Globus pallidus (tissue), 1 donor: ENCODE measurements at places on chromosomes 16 and 17.

DNA sequence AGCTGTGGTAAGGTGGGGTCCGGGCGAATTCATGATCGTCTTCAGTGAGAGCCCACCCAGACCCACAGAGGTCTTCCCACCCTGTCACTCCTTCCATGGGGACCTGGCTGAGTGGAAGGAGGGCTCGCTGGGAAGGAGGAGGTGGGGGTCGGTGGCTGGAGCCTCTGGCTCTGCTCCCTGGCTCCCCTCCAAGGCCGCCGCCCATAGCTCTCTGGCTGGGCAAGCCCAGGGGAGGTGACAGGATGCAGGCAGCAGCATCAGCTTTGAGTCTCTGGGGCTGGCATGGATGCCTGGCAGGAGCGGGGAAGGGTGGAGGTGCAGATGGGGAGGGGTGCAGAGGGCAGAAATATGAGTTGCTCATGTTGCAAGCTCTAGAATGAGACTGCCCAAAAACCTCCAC, 147.0 kb downstream of the ENGASE start:
- no peak for DNase-seq

DNA sequence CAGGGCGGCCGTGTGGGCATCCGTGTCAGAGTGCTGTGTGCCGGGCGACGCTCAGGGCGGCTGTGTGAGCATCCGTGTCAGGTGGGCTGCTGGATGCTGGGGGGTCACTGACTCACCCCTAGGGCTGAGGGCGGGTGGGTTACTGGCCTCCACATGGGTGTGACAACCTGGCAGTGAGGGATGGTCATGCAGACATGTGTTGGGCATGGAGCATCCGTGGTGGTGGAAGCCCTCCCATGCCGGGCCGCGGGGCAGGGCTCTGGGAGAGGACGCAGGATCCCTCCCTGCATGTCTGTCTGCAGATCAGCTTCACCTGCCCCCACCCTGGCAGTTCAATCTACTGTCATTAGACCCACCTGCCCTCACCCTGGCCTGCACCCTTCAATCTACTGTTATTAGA, 56.3 kb downstream of the METRNL start:
- no peak for DNase-seq

DNA sequence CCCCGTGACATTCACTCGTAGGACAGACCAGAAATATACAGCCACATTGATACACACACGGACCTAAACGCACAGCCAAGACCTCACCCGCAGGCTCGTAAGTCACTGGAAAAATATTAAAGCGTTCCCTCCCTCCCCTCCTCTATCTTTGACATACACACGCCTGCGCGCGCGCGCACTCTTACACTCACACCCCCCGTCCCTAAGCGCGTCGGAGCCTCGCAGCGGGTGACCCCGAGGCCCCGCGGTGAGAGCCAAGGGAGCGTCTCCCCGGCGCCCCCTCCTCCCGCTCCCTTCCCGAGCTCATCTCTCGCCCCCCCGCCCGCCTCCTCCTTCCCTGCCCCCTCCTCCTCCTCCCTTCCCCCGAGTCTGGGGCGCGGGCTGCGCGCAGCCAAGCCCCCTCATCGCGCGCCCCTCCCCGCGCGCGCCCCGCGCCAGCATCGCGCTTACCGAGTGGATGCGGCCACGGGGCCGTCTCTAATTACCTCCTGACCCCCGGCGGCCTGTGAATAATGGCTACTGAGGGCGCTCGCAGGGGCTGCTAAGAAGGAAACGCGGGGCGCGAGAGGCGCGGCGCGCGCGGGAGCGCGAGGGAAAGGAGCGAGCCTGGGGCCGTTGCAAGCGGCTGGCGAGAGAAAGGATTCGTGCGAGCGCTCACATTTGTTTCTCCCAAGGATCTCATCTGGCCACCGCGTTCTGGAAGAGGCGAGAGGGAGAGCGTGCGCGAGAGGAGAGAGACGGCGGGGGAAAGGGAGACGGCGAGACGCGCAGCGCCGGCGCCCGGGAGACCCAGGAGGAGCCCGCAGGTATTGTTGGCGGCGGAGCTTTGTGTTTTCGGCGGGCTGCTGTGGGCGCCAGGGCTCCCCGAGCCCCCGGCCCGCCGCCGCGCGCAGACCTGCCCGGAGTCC, 42.4 kb downstream of the RAI1 start:
- no peak for DNase-seq

GRCh38 chr16:658679-659571, 9.0 kb upstream of the RHOT2 start:
- DNase-seq = no peak

GRCh38 chr17:76497979-76498875, 3.0 kb downstream of the RHBDF2 start:
- DNase-seq = peak; percentile 69

- DNase-seq = no peak
Observed at GRCh38 chr16:48210747-48211146, 33.4 kb upstream of the LONP2 start.

DNA sequence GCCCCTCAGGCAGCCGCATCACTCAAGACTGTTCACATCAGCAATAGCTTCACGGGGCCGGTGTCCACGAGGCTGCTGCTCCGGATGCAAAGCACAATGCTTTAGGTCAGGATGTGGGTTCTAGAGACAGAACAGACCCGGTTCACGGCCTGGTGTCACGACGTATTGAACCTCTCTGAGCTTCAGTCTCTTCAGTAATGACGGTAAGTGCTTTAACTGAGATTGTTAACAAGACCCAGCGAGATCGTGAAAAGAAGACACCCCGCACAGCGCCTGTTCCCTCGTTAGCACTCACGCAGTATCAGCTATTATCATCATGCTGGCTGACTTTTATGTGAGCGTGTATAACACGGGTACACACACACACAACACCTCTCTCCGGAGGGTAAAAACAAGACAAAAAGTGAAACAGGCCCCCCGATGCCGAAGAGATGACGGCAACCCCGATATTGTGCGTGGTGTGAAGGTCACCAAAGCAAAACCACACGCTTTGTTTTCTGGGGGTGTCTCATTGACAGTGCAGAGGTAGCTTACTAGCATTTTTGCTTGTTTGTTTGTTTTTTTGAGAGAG, 21.4 kb upstream of the ABR start:
- no peak for DNase-seq

DNA sequence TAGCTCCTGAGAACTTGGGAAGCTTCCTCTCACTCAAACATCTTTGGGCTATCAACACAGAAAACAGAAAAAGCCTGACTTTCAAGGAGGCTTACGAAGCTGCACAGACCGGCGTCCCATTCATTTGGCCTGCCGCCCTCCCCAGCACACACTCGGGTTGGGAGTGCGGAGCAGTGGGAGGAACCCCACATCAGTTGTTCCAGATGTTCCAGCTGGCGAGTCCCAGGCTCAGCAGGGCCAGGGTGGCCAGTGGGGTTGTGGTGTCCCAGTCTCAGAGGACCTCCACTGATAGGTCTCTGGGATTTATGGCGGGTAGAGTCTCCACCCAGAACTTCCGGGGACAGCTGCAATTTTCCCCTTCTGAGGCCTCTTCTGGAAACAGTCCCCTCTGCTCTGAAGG, 43.1 kb upstream of the DLX4 start:
- DNase-seq = no peak

DNA sequence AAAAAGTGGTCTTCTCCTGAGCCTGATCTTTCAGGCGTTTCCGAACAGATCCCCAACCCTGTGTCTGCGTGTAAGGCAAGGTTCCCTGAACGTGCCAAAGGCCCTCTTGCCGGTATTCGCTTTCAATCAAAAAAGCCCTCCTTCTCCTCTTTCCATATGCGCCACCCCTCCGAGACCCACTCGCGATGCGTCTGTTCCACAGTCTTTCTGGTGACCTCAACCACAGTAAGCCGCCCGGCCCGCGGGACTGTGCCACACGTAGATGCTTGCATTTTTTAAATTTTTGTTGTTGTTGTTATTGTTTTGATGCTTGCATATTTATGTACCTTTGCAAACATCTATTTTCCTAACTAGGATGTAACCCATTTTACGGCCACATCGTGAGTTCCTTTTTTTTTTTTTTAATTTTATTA, 607 bp upstream of the PRPSAP1 start:
- no peak for DNase-seq

- DNase-seq = no peak
Observed at GRCh38 chr16:49623501-49624266, 232.2 kb downstream of the ZNF423 start.

DNA sequence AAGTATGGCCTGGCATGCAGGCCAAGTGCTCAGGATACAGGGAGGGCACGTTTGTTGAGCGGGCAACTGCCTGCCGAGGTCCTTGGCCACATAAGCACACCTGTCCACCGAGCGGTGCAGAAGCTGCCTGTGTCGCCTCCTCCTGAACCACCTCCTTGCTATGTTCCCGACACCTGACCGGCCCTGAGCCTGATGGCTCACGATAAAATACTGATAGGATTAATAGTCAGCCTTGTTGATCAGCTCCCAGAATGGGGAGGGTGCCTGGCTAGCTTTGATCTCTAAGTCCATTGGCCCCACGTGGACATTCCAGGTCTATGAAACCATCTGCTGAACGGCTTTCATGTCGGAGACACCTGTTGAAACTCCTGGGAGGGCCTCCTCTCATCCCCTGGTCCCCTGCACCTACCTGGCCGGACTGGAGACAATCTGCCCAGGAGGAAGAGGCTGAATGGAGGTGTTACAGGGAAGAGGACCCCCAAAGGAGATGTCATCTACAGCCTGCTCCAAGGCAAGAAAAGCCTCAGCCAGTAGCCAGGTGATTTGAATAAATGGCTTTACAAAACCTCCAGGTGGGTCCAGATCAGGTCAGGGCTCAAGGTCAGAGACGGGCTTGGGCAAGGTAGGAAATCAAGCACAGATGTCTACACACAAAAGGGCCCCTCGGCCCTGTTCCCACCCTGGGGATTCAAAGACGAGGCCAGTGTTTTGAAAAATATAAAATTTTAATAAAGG, 33.4 kb downstream of the AXIN2 start:
- DNase-seq = no peak

DNA sequence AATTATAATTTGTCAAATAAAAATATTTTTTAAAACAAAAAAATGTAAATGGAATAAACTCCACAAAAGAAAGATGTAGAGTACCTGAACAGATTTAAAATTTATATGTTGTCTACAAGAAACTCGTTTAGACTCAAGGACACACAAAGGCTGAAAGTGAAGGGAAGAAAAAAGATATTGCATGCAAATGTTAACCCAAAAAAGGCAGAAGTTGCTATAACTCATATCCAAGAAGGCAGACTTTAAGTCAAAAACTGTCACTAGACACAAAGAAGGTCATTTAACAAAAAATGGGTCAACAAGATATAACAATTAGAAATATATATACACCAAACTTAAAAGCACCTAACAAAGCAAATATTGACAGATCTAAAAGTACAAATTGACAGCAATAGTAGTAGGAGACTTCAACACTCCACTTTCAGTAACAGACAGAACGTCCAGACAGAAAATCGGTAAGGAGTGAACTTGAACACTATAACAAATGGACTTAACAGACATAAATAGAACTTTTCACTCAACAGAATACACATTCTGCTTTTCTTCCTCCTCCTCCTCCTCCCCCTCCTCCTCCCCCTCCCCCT, 40.8 kb upstream of the MYLK3 start:
- no peak for DNase-seq

DNA sequence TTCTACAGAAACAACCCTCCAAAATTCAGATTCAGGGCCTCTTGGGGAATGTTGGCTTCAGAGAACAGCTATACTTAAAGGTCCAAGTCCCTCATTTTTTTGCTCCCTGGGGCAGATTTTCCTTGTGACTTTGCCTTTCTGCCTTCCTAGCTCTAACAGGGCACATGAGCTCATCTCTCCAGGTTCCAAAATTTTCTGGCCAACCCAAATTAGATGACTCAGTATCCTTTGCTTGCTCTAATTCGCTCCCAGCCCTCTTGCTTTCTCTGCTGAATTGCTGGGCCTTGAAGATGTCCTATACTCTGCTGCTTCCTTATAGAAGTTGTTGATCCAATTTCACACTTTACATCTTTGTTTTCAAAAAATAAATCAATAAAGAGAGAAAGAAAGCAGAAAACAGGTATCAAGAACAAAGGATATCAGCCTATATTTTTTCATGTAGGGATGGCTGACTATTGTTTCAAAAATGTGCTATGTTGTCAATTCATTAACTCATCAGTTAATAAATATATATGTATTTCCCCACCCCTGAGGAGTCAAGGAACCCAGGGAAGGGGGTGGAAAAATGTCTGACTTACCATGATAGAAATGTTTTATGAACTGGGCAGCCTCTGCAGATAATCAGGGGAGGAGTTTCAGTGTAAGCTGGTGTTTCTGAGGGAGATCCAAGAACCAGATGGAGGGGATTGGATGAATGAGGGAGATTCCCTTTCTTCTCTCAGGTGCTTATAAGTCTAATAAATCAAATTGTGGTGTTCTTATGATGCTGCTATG, 1.0 kb upstream of the KRTAP4-2 start:
- DNase-seq = no peak

DNA sequence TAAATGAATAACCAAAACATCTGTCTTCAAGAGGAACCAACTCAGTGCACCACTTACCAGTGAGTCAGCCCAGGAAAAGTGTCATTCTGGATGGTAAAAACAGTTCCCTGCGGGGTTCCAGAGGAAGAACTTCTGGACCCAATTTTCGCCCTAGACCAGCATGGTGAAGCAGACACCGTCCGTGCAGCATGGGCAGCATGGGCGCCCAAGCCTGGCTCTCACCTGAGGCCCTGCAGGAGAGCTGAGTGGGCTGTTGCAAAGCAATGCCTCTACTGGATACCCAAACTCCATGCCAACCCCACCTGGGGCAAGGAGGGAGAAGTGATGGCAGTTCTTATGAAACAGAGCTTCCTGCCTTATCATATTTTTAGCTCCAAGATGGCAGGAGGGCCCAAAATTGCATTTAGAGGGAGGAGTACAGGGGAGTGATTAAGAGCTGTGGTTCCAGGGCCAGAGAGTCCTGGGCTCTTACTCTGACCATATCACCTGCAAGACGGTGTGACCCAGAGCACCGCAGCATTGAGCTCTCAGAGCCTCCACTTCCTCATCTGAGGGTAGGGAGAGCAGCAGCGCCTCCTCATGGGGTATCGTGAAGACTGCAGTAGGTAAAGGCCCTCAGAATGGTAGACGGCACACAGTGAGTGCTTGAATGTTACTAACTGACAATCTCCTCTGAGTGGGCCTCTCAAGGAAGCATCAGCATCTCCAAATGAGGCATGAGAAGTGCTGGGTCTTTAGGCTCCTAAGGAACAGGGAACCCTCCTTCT, 16.6 kb upstream of the INPP5K start:
- DNase-seq = no peak

GRCh38 chr17:74690409-74690825, 22.3 kb downstream of the CD300LF start:
- DNase-seq = no peak

- DNase-seq = no peak
Observed at GRCh38 chr17:21201298-21201595, 12.7 kb downstream of the TMEM11 start.

- no peak for DNase-seq
Observed at GRCh38 chr16:23320693-23321092, 18.6 kb downstream of the SCNN1B start.
